ENCODE measurements at places on chromosomes 7 and 10. TPM values are rescaled to one million over a fixed set of nuclear protein-coding genes. Genes with fewer than 3 reads are reported as not detected.

CTBP2 gene
- 110 TPM for total RNA-seq

MET gene
- total RNA-seq, result 276 TPM

FRMPD2 gene
- total RNA-seq, result under 0.01 TPM

PGAM2 gene
- total RNA-seq, result not detected

HOXA7 gene
- not detected for total RNA-seq

PRF1 gene
- not detected for total RNA-seq

DNAJB9 gene
- total RNA-seq, result 66.4 TPM

ZDHHC4 gene
- 67.0 TPM for total RNA-seq

PITX3 gene
- total RNA-seq, result not detected

TSPAN13 gene
- total RNA-seq, result 41.0 TPM

MAP3K8 gene
- 7.9 TPM for total RNA-seq

PLEKHS1 gene
- not detected for total RNA-seq

TCERG1L gene
- total RNA-seq, result not detected

ZNF138 gene
- total RNA-seq, result 15.7 TPM

RBP3 gene
- total RNA-seq, result not detected

LRRC17 gene
- 0.28 TPM for total RNA-seq

EGR2 gene
- total RNA-seq, result 0.64 TPM

MMD2 gene
- total RNA-seq, result not detected

VPS37D gene
- 1.3 TPM for total RNA-seq

FOXP2 gene
- 3.1 TPM for total RNA-seq

CHST3 gene
- 18.8 TPM for total RNA-seq

ZNF804B gene
- total RNA-seq, result not detected

GPER1 gene
- 0.21 TPM for total RNA-seq

CHN2 gene
- not detected for total RNA-seq

TDRD1 gene
- total RNA-seq, result not detected

KIAA1549 gene
- 2.2 TPM for total RNA-seq

ELFN1 gene
- under 0.01 TPM for total RNA-seq

ITPRID1 gene
- not detected for total RNA-seq
